ENCODE measurements at places on chromosomes 3 and 15.

- no peak for DNase-seq
These were observed 49.1 kb downstream of the FMN1 start for GRCh38 chr15:33145447-33145846.

- no peak for DNase-seq
These were observed 41.0 kb upstream of the LIMD1 start for GRCh38 chr3:45553469-45553974.

DNA sequence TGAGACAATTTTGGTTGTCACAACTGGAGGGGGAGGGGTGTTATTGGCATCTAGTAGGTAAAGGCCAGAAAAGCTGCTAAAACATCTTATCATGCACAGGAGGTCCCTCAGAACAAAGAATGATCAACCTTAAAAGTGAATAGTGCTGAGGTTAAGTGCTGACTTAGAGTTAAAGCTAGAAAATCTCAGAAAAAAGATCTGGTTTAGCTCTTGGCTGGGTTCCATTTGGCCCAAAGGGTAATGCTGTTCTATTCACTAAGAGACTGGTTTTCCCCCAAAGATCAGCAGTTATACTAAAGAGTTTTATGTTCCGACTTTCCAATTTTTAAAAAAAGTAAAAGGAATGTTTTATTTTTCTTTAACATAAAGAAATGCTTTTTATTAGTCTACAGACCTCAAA, 15.6 kb downstream of the DCBLD2 start:
- DNase-seq = no peak

- no peak for DNase-seq
These were observed 10.4 kb downstream of the ZBED2 start for GRCh38 chr3:111584744-111585143.

GRCh38 chr15:55403531-55403930, 4.6 kb downstream of the CCPG1 start:
- no peak for DNase-seq

- DNase-seq = no peak
These were observed 27.2 kb upstream of the SLC25A36 start for GRCh38 chr3:140914384-140914945.

- DNase-seq = no peak
These were observed 38.3 kb downstream of the SCAPER start for GRCh38 chr15:76866716-76867321.
